ENCODE measurements at places on chromosomes 12 and 14. TPM values are rescaled to one million over a fixed set of nuclear protein-coding genes. Genes with fewer than 3 reads are reported as not detected.

Gene PLEKHG7
- 0.65 TPM for total RNA-seq

Gene USP5
- total RNA-seq: 183 TPM

Gene IRAK3
- total RNA-seq: 0.02 TPM

Gene PAWR
- 92.3 TPM for total RNA-seq

Gene SLC6A15
- total RNA-seq: 0.57 TPM

Gene RPGRIP1
- total RNA-seq: 0.19 TPM

DNA sequence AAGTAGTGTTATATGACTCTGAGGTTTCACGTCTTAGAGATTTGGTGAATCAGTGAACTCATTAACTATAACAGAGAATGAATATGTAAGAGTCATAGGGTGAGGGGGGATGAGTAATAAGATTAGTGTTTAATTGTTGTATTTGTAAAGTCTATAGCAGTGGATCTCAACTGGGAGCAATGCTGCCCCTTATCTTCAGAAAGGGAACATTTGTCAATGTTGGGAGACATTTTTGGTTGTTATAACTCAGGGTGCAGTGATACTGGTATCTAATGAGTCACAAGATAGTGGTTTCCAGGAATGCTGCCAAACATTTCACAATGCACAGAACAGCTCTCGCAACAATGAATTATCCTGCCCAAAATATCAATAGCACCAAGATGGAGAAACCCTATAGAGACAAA, 1193.7 kb downstream of the GALC start:
- DNase-seq: no peak

DNA sequence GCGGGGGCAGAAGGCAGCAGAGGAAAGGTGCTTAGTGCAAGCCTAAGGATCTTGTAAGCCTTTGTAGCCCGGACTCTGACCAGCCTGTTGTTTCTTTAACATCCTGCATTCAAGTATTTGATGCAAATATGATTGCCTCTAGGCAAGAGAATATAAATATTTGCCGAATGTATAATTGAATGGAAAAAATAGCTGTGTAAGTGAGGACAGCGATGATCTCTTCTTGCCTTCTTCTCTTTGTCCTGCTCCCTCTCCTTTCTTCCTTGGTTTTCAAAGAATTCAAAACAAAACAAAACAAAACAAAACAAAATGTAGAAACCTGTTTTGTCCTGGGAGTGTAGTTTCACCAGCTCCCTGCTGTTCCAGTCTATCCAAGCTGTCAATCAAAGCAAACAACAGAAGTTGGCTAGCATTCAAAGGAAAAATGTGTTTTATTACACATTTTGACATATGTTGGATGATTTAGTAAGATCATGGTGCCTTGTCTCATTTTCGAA, 74.9 kb upstream of the CPM start:
- no peak for DNase-seq

DNA sequence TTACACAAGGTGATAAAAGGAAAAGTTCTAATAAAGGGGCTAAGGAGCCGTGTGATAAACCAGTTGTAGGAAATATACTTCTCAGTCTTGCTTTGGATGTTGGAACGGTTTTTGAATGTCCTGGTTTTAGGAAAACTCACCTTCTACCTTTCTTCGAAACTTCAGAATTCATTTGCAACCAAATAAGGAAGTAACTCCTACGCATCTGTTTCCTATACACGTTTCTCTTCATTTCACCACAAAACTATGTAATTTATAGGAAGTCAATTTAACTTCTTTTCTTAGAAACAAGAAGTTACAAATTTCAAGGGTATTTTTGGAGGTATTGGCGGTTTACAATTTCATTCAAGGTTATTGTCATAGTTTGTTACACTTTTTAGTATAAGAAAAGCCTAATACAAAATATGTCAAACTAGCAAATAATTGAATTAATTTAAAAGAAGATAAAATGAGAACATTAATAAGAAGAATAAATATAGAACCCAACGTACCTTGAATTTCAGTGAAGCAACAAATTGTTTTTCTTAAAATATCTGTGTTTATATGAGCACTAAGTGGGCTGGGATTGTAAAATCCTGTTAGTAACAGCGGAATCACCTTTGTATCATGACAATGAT, 33.2 kb upstream of the CD69 start:
- DNase-seq: no peak

DNA sequence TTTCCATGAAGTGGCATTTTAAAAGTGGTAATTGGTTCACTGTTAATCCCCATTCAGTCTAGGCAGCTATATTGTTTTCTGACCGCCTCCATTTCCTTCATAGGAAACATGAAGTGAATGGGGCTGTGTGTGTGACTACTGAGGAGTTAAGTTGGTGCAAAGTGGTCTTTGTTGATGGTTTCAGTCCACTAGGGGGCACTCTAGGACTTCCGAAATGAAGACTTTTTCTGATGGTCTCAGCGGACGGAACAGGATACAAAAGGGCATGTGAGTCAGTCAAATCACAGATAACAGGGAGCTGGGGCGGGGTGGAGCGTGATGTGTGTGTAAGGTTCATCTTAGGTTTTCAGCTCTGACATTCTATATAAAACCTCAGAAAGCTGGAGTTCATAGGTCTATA, 240.1 kb upstream of the OR4E1 start:
- peak; percentile 16 for DNase-seq

DNA sequence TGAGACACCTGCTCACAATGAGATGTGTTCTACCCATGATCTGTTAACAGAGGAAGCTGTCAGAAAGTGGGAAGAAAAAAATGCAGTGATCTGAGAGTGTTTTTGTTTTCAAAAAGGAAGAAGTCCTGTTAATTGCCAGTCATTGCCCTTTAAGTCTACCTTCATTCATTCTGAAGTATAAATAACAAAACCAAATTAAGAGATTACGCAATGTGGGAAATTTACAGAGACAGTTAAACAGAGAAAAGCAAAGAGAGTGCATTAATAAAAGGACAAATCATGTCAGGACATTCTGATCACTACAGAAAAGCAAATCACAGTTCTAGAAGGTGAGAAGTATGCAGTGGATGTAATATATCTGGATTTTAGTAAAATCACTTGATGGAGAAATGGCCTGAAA, 154.2 kb downstream of the NRXN3 start:
- DNase-seq: no peak

DNA sequence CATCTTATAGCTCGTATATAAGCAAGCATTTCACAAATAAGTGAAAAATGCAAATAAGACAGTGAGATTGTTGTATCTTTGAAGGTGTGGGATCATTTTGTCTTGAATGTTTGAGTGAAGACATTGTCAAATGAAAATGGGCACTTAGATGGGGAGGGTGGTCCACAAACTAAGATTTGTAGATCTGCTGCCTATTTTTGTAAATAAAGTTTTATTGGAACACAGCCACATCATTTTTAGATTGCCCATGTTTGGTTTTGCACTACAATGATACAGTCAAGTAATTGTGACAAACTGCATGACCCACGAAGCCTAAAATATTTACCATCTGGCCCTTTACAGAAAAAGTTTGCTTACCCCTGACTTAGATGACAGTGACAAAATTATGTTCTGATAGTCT, 156.7 kb downstream of the PAH start:
- DNase-seq: no peak

- no peak for DNase-seq
Observed at GRCh38 chr12:33759279-33759678, 263.0 kb upstream of the ALG10 start.

DNA sequence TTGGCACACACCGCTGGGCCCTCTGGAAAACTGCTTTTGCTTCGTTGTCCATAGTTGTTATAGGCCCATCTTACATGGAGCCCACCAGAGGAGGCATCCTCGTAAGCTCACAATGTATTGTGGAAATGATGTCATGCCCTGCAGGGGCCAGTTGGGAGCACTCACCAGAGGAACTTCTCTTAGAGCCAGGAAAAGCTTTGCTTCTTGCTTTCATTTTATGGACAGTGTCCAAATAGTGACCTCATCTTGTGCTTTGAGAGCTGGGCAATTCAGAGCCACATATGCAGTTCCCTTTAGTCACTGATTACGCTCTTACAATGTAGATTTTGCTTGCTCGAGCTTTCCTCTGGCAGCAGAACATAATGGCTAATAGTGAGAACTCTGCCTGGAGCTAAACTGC, 275.6 kb downstream of the AACS start:
- no peak for DNase-seq

GRCh38 chr14:104794993-104795780, at the start of gene AKT1:
TSS of gene AKT1 (minus strand) at chr14:104795748. CDS start at chr14:104792643, 3,105 bp downstream.
- no peak for DNase-seq

All from progenitor cell of endocrine pancreas (in vitro differentiated cells).